ENCODE measurements at places on chromosomes 12 and 14.

GRCh38 chr12:1256991-1257390 lies 266.0 kb downstream of the ERC1 start:
- no peak for DNase-seq

DNA sequence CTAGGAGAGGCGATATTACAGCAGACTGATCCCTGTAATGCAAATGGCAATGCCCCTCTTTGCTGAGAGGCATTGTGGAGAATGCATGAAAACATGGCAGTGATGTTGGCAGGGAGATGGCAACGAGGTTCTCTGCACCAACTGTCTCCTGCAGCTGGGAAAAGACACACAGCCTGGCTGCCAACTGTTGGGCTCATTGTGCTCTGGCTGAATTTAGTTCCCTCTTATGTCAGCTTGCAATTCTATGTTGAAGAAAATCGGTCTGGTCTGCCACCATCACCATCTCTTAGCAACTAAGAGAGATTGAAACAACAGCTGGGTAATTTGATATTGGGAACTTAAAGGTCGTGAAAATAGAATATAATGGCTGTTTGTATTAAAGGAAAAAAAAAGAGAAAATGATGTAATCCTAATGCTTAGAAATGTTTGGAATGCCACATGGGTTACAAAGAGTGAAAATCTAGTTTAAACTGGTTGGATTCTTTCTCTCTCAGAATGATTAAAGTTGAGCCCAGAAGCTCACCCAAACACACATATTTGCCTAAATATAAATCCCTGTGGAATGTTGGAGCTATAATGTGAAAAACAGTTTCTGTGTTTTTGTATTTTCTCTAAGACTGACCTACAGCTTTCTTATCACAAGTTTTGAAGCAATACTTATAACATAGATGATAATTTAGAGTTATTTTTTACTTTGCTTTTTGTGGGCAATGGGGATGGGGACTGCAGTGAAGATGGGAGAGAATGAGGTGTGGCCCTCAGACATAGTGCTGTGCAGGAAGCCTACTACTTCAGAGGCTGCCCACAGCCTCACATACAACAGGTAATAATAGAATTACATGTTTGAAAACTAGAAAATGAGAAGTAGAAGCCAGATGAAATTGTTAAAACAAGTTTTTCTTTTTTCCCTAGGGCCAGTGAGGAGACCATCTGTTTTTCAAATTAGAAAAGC lies 143.7 kb downstream of the AKAP6 start:
- DNase-seq = no peak

GRCh38 chr14:64688031-64688430 lies 16.2 kb upstream of the PLEKHG3 start:
- DNase-seq = no peak

DNA sequence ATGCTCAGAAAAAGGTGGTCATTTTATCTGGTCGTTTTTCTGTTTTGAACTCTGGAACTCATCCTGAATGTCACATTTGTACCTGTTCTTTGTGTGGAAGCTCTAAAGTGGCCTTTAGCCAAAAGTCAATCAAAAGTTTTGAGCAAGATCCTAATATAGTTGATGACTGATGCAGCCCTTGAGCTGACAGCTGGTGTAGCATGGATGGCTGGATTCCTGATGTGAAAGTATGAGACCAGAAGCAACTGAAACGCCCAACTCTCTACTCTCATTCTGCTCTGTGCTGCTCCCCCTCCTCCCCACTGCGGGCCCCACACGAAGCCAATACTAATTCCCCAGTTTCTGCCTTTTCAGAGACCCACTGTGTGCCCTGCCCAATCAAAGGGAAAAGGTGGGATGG lies 10.3 kb upstream of the MYH7 start:
- DNase-seq = no peak

- peak; percentile 1 for DNase-seq
Observed at GRCh38 chr14:70873627-70874026, 33.6 kb upstream of the PCNX1 start.

DNA sequence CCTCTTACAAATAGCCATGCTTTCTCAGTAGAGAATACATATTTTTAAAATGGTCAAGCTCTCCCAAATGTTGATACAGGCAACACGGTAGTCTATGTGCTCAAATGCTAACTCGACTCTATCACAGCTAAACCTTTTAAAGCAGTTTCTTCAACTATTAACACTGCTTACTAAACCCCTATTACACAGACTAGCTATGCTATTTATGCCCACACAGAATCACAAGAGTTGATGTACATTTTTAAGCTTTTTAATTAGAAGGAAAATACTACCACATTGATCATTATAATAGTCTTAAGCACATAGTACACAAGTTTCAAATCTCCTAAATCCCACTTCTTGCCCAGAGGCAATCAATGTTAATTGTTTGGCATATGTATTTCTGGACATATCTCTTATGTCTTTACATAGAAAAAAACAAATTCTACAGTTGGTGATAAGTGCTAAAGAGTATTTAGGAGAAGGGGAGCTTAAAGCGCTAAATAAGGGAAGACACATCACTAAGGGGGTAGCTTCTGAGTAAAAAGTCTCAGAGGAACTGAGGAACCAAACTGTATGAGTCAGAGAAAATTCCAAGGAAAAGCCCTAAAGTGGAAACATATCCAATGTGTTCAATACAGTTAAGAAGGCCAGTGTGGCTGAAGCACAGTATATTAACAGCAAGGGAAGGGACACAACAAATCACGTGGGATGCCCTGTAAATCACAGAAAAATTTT lies 13.7 kb downstream of the HNRNPC start:
- no peak for DNase-seq

- no peak for DNase-seq
Observed at GRCh38 chr14:81177225-81177624, 43.5 kb downstream of the GTF2A1 start.

DNA sequence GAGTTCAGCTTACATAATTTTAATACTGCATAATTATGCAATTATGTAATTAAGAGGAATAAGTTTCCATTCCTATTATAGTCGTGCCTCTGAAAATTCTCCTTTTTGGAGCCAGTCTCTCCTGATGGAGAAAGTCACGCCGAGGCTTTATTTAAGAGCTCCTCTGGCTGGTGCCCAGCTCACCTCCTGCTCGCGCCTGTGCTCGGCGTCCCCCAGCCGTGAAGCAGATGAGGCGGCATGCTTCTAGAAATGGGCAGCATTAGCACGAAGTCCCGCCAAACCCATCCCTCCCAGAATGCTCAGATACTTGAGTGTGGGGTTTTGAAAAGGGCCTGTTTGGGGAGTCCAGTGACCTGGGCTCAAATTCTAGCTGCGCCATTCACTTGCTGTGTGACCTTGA lies 153.0 kb downstream of the PHETA1 start:
- DNase-seq = no peak

- peak; percentile 92 for DNase-seq
Observed at GRCh38 chr12:2813214-2814185, 1.0 kb downstream of the ITFG2 start.

DNA sequence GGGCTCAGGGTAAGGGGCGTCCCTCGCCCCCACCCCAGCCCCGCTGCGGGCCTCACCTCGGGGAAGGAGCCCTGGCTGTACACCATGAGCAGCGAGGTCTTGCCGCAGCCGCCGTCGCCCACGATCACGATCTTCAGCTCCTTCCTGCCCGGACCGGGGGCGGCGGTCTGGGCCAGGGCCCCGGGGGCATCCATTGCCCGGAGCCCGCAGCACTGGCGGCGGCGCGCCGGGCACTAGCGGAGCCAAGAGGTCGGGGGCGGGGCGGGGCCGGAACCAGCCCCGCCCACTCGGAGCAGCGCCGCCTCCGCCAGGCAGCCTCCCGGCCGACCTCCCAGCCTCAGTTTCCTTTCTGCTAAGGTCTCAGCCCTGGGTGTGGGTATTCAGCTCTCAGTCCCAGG lies at the start of gene RHOF:
Gene RHOF (minus strand): TSS at position 249 of the 398 bp plus-strand sequence. CDS start 55 bp downstream, at position 194.
- DNase-seq = no peak

GRCh38 chr14:54691525-54692283 lies 124.8 kb downstream of the SAMD4A start:
- DNase-seq = peak; percentile 34

GRCh38 chr12:97520106-97520505 lies 57.5 kb downstream of the RMST start:
- no peak for DNase-seq

- no peak for DNase-seq
Observed at GRCh38 chr12:87116780-87117179, 860.6 kb upstream of the MGAT4C start.

DNA sequence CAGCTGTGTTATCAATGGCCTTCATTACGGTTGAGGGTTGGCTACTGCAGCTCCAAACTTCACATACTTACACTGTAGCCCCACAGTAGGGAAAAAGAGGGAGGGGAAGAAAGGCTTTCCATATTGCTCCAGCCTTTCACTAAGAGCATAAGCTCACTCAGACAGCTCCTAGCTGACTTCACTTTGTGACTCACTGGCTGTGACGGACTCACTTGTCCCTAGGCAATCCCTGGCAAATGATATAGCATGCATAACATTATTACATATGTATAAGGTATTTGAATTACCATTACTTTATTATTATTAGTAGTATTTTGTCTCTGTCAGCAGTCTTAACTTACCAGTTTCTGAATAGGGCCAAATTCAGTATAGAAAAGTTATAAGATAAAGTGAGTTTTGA lies 350.7 kb downstream of the RMST start:
- no peak for DNase-seq

- DNase-seq = no peak
Observed at GRCh38 chr14:70648346-70648745, 6.6 kb downstream of the TTC9 start.

DNA sequence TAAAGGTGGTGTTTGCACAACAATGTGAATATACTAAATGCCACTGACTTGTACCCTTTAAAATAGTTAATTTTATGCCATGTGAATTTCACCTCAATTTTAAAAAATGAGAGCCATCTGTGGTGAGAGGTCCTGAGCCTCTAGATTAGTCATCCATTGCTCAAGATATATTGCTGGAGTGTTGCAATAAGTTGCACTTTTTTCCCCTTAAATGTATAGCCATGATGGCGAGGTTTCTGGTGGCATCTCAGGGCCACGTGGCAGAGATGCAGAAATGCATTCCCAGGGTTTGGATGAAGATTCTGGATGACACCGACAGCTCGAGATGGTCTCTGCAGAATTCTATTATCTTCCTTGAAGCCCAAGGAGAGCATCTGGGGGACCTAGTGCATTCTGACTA lies 153.7 kb downstream of the AACS start:
- DNase-seq = no peak

DNA sequence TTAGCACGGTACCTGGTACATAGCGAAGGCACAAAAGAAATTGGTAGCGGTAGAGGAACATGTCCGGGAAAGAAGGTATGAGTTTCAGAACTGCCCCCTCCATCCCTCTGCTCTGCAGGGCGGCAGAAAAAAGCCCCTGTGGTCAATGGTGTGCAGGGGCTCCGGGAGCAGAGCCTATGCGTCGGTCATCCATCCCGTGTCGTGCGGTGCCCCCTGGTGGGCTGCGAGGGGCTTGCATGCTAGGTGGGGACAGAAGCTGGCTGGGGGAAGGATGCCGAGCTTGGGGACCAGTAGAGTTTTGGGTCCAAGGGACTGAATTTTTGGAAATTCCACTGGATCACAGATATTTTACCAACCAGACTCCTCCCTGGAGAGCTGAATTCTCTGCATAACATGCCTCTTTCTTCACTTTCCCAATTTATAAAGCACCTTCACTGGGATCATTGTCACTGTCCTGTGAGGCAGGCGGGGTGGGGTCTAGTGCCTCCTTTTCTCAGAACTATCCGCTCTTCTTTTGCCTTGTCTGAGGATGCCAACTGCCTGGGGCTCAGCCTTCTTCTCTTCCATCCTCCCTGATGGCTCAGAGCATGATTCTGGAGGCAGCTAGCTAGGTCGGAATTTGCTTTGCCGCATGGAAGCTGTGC lies 148.7 kb downstream of the SMOC1 start:
- peak; percentile 54 for DNase-seq

DNA sequence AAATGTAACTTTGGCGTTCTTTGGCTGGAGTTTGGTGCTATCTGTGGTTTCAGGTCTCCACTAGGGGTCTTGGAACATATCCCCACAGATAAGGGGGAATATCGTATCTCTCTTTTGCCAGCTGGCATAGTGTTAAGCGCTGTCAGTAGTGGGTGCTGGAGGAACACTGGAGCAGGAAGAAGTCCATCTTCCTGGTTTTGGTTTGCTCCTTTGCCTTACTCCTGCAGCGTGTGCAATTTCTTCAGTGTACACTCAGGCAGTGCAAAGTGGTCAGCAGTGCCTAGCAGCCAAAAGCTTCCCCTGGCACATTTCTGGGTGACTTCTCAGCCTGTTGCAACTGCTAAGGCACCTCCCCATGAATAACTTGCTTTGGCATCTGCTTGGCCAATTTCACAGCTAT lies 11.7 kb upstream of the RIPK3 start:
- DNase-seq = no peak

DNA sequence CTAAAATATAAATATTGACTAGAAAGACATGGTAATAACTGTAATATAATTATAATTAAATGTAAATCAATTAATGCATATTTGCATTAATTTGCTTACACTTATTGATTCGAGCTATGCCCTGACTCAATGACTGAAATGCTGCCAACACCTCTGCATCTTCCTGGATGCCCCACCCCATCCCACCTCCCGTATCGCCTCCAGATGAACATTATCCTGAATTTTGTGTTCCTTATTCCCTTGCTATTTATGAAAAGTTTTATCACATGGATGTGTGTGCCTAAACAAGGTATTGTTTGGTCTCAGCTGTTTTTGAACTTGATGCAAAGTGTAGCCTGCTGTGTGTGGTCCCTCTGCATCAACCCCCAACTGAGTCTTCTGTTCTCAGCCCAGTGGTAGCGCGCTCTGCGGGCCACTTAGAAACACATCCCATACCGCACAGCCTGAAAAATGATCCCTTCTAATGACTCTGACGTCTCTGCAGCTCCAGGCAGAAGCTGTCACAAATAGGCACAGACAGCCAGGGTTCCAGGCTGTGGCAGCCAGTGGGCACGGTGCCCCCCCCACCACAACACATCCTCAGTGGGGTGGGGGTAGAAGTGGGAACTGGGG lies 96.5 kb downstream of the PRMT8 start:
- no peak for DNase-seq

- peak; percentile 39 for DNase-seq
Observed at GRCh38 chr12:11732023-11732422, 82.5 kb downstream of the ETV6 start.

DNA sequence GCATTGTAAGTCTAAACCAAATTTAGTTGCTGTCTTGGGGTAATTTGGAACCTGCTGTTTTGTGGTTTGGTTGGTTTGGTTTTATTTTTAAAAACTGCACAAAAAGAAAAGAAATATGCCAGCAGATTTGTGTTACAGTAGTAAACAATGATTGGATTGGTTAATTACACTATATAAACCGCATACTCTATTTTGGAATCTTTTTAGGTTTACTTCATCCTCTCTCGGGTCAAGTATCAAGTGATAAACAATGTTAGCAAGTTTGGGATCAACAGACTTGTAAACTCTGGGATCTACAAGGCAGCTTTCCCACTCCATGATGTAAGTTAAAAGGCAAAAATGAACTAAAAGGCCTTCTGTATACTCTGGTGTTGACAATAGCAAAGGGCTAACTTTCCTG lies 132.4 kb downstream of the ANO6 start:
- DNase-seq = no peak

DNA sequence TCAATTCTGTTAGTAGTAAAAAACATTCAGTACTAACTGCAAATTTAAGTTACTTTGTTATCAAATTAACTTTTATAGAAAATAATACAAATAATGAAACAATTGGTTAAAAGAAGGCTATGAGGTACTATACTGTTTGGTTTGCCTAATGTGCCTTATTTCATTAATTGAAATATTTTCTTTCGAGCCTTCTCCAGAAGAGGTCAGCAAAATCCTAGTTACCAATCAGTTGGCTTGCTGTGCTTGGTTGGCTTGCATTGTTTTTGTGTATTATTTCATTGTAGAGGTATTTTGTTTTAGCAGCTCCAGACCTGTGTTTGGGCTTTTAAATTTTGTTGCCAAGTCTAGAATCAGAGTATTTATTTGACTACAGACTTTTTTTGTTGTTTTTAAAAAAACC lies 68.5 kb downstream of the AEBP2 start:
- DNase-seq = no peak

- no peak for DNase-seq
Observed at GRCh38 chr12:114425031-114425626, 19.2 kb upstream of the TBX5 start.
